ENCODE measurements at places on chromosomes 4 and X.

- no peak for DNase-seq
Observed at GRCh38 chrX:153933748-153934147, 1.1 kb downstream of the NAA10 start.

GRCh38 chr4:24686866-24687692 lies 102.7 kb upstream of the DHX15 start:
- no peak for DNase-seq

DNA sequence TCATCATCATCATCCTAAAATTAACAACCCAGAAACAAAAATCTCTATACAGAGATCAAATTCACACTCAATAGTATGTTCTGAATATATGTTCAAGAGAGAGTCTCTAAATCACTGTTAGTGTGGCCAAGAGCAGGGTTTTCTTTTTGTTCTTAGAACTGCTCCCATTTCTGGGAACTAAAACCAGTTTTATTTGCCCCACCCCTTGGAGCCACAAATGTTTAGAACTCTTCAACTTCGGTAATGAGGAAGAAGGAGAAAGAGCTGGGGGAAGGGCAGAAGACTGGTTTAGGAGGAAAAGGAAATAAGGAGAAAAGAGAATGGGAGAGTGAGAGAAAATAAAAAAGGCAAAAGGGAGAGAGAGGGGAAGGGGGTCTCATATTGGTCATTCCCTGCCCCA lies 32.3 kb downstream of the CYBB start:
- DNase-seq, result no peak

GRCh38 chr4:119841361-119841760 lies 212.8 kb upstream of the PDE5A start:
- DNase-seq, result no peak

DNA sequence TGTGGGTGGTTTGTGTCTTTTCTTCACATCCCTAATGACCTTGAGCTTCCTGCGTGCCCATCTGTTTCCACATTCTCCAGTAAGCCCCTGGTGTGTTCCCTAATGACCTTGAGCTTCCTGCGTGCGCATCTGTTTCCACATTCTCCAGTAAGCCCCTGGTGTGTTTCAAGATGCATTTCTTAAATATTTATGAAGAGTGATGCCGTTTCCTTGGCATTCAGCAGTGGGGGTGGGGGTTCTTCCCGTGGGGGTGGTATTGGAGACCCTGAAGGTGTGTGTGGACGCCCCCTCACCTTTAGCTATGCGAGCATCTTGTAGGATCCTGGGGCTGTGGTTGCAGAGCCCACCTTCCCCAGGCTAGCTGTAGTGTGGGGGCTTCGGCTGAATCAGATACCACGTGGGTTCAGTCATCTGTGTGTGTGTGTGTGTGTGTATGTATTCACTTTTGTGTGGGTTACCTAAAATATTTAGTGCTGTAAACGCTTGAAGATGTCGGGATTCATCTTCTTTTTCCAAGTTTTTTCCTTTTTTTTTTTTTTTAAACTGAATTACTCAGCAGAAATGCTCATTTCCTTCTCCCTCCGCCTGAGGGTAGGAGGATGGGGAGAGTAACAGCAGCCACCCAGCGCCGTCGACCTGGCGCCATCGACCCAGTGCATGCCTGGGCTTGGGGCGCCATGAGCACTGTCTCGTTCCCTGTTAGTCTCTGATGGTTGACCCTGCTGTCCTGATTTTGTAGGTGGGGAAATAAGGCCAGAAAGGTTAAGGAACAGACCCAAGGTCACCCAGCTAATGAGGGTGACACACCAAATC lies 9.9 kb downstream of the NSG1 start:
- DNase-seq, result no peak

GRCh38 chr4:77022560-77023179 lies 53.1 kb downstream of the CCNI start:
- no peak for DNase-seq

DNA sequence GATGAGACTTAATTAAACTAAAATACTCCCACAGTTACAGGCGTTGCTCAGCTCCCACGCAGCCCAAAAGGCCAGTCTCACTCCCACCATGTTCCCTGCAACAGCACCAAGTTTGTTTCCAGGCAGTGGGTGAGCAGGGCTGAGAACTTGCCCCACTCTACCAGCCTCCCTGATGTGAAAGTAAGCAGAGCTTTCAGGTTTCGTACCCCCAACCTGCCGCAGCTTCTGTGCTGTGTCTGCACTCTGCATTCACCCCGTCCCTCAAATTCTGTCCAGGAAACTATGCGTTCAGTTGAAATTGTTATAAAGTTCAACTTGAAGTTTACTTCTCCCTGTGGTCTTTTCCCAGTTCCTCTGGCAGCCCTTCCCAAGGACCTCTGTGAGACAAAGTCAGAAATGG lies 17.2 kb downstream of the GLUD2 start:
- no peak for DNase-seq

- no peak for DNase-seq
Observed at GRCh38 chr4:38367642-38368174, 296.3 kb upstream of the KLF3 start.

- DNase-seq, result peak; percentile 88
Observed at GRCh38 chr4:1870578-1871443, at the start of gene NSD2. NSD2 (plus strand) TSS chr4:1871393; CDS start chr4:1900655, 29,262 bp downstream.

DNA sequence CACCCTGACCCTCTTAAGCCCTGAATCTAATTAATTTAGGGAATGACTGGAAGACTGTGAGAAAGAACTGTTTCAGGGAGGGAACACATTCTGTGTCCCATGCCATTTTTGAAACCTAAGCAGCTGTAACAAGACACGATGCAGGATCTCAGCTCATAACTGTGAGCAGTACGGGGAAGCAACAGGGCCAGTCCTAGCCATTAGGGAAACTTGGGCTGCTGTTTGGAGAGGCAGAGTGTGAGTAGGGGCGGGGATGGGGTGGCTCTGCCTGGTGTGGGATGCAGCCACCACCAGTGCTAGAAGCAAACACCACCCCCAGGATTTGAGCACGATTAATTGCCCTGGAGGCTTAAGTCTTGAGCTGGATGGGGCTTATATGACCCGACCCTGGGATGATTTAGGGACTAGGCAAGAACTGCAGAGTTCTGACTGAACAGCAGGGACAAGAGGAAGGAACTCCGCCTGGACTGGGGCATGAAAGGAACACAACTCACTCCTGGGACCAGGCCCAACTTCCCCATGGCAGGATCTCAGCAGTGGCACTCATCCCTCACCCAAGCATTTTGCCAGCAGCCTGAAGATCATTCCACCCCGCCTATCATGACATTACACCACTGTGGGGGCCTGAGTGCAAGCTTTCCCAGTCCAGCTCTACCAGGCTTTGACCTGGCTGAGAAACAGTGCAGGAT lies 43.1 kb downstream of the ATRX start:
- DNase-seq, result no peak

All from activated CD4-positive, alpha-beta T cell treated with anti-CD3 and anti-CD28 coated beads for 1 hour (primary cell).